T-helper 1 cell (primary cell): ENCODE measurements at places on chromosomes 7 and 10.

DNA sequence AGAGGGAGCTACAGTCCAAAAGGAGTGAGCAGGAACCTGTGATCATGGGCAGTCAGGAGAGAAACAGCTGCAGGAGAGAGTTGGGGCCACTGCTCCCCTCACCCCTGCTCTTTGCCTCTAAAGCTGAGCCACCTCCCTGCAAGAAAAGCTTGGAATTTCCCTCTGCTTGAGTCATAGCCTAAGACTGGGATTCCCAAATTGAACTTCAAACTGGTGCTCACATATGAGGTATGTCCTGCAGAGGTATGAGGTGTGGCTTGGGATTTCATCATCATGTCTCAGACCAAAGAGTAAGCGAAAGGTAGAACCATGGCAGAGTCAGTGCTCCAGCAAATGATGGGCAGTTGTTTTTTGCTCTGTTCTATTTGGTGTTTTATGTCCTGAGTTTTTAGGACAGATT, 237.1 kb upstream of the NRP1 start:
- no peak for DNase-seq

DNA sequence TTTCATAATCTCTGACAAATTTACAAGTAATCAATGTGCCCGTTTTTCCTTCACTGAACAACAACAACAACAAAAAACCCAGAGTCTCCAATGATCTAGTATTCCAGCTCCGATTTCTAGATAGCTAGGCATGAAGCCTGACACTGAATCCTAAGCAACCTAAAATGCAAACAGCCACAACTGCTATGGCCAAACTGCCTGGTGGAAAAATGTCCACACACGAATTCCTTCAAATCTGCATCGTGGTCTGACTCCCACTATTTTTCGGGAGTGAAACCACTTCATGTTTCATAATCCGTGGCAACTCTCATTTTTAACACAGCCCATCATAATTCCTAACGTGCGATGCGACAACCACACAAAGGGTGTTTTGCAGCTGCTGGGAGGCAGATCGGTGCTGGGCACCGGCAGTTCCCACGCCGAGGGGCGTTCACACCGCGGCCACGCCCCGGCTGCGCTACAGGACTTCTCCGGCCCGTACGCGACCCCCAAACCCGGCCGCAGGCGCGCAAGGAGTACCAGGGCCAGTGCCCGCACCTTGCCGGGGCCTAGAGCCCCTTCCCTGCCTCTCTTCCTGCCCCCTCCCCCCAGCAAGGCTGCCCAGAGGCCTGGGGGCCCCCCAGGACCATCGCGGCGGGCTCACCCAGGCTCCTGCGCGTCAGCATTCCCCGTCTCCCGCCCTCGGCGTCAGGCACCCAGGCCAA, 814 bp downstream of the RUFY2 start:
- no peak for DNase-seq

- no peak for DNase-seq
Observed at GRCh38 chr7:106979551-106980357, 64.8 kb upstream of the PRKAR2B start.

DNA sequence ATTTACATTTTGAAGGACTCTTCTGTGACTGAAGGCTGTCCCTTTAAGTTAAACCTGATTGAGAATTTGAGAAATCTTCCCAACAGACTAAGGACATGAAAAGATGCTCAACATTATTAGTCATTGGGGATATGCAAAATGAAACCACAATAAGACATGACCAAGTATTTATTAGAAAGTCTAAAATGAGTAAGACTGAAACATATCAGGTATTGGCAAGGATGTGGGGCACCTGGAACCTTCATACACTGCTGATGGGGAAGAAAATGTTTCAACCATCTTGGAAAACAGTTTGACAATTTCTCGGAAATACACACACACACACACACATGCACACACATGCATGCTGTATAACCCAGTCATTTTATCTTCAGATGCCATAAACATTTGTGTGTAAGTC, 132.1 kb upstream of the CDK6 start:
- no peak for DNase-seq

DNA sequence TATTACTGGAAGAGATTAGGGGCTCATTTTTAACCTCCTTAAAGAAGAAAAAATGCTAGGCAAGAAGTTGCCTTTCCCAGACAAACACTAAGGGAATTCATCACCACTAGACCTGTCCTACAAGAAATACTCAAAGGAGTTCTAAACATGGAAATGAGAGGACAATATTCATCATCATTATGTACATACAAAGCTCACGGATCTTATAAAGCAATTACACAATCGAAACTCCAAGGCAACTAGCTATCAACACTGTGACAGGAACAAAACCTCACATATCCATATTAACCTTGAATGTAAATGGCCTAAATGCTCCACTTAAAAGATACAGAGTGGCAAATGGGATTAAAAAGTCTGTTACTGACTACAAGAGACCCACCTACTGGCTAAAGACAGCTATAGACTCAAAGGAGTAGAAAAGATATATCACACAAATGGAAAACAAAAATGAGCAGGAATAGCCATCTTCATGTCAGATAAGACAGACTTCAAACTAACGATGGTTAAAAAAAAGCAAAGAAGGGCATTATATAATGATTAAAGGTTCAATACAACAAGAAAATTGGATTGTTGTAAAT, 246.6 kb downstream of the ADRA2A start:
- no peak for DNase-seq

DNA sequence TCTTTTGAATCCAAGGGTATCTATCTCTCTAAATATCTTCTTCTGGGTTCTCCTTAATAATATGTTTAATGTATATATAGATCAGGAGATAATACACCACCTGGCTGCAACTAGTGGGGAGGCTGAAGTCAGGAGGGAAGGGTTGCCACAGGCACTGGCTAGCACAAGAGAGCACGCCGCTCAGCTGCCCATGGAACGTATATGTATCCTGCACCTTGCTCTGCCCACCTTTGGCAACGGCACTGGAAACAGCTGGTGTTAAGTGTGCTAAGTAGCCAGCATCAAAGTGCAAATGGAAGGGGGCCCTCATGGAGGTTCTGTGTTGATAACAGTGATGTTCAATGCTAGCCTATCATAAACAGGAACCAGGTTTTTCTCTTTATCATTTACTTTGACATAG, 49.8 kb upstream of the FAM133B start:
- no peak for DNase-seq

DNA sequence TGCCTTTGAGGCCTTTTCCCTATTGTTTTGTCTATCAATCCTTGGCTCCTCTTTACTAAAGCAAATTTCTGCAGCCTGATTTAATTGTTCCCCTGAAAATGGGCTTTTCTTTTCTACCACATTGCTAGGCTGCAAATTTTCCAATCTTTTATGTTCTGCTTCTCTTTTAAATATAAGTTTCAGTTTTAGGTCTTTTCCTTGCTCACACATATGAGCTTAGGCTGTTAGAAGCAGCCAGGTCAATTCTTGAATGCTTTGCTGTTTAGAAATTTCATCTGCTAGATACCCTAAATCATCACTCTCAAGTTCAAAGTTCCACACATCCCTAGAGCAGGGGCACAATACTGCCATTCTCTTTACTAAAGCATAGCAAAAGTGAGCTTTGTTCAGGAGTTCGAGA, 159.6 kb downstream of the ARL4A start:
- DNase-seq = no peak

DNA sequence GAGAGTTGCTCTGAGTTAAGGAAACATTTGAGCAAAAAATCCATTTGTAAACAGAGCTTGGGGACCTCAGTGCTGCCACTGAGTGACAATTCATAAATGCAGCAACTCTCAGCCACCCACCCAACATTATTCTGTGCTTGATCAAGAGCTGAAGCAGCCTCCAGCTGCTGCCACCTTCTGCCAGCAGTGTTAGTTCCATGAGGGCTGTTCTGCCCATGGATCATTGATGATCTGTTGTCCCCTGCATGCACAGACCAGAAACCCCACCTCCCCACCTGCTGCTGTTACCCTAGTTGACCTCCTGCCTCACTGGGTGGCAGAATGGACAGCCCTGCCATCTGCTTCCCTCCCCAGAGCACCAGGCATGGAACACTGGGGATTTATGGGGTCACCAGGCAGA, 305.4 kb downstream of the KCNMA1 start:
- DNase-seq = no peak

GRCh38 chr10:43403911-43404703, 4.9 kb downstream of the HNRNPF start:
- DNase-seq = no peak

- peak; percentile 12 for DNase-seq
Observed at GRCh38 chr7:139358541-139359365, 941 bp upstream of the LUC7L2 start.

GRCh38 chr7:45203036-45203435, 45.4 kb downstream of the RAMP3 start:
- DNase-seq = no peak

DNA sequence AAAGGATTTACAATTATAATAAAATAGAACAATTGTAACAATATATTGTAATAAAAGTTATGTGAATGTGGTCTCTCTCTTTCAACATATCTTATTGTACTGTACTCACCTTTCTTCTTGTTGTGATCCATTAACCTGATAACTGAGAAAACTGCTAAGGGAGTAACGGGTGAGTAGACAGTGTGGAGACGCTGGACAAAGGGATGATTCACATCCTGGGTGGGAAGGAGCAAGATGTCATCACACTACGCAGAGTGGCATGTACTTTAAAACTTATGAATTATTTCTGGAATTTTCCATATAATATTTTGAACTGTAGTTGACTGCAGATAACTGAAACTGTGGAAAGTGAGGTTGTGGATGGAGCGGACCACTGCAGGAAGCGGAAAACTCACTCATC, 91.2 kb upstream of the PLPP4 start:
- no peak for DNase-seq

DNA sequence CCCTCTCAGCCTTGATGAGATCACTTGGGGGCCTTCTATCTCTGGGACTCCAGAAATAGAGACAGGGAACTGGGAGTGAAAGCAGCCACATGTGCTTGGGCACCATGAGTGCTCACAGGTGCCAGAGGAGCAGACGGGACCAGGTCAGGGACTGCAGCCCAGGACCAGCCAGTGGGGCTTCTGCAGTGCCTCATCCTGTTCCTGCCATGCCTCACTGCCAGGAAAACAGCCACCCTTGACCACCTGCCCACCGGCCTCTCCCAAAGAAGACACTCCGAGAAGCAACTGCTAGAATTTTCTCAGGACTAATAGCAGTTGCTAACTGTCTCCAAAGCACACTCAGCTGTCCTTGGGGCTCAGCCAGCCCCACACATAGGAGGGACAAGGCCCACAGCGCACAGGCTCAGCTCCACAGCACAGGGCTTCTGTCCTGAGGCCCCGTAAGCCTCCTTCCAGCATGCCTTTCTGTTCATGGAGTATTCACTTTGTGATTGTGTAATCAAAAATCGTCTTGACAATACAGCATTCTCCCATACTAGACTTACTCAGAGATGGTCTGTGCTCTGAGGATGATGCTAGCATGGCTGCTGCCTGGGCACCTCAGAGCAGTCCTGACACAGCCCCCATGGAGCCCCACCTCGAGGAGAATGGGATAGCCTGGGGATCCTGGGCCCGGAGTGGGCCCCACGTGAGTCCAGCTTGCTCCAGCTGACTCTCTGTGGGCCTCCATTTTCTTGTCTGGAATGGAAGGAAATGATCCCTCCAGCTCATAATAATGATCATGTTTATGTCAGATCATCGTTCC, 115.7 kb upstream of the RET start:
- DNase-seq = no peak

- DNase-seq = no peak
Observed at GRCh38 chr10:43186150-43186549, 47.9 kb downstream of the CSGALNACT2 start.

DNA sequence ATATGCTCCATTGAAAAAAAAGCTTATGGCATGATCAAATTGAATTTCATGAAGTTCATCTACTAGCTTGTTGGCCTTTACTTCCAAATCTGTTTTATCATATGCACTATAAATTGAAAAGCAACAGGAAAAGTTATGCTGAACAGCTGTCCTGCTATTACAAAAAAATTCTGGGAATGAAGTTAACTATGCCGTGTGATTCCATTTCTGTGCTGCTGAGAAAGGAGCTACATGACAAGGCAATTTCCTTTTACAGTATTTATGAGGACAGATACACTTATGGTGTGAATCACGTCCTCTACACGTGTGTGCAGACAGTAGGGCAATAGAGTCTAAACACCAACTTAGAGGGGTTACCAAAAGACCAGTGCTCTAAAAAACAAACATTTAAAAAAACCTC, 426.5 kb upstream of the AKR1E2 start:
- DNase-seq = no peak

DNA sequence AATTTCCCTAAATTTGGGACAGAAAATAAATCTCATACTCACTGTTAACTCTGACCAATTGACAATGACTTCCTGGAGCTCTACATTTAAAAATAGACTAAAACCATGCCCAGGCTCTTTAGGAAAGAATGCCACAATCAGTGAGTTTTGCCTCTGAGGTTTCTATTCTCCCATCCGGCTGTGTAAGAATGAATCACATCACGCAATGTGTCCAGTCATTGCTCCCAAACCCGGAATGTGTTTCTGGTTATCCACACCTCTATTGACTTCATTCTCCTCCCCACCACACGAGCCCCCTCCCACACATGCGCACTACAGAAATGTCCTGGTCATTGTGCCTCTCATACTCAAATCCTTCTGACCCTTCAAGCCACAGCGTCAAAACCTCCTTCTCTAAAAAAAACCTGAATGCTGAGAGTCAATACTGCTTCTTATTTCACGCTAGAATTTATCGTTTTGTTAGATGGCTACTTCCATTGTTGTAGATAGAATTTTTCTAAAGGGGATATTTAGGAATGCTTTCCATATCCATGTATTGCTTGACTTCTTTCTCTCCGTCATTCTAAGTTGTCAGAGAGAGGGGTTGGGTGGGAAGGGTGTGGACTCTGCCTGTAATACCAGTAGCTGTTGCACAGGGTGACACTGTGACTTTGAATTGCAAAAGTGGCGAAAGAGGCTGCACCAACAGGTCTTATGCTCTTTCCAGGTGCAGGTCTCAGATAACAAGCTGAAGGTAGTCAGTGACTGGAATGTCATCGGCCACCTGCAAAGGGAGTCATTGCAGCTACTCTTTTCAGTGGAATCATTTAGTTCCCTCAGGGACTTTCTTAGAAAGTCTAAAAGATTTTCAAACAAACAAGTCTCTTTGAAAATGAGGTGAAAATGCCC, 356.6 kb downstream of the PAXIP1 start:
- no peak for DNase-seq

GRCh38 chr10:44948642-44949041, 11.0 kb upstream of the RASSF4 start:
- no peak for DNase-seq

GRCh38 chr10:69061305-69062161, 26.4 kb upstream of the SRGN start:
- DNase-seq = no peak

DNA sequence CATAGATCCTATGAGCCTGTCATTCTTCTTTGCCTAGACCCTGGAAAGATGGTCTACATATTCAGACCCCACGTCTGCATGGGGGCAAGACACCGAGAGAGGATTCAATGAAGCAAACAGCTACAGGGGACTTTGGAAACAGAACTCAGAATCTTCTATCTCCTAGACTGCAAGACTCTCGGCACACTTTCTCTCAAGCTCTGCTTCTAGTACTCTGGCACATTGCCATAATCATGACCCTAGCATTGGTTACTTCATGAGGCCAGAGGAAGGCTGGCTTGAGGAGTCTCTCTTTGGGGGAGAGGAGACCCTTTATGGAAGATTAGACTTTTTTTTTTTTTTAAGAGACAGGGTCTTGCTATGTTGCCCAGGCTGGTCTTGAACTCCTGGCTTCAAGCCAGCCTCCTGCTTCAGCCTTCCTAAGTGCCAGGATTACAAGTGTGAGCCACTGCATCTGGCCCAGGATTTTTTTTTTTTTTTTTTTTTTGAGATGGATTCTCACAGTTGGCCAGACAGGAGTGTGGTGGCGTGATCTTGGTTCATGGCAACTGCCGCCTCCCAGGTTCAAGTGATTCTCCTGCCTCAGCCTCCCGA, 20.7 kb downstream of the CCDC3 start:
- no peak for DNase-seq
